ENCODE measurements at places on chromosomes 12 and 14.

GRCh38 chr12:6615802-6616201 lies 8.6 kb upstream of the CHD4 start:
- no peak for DNase-seq

DNA sequence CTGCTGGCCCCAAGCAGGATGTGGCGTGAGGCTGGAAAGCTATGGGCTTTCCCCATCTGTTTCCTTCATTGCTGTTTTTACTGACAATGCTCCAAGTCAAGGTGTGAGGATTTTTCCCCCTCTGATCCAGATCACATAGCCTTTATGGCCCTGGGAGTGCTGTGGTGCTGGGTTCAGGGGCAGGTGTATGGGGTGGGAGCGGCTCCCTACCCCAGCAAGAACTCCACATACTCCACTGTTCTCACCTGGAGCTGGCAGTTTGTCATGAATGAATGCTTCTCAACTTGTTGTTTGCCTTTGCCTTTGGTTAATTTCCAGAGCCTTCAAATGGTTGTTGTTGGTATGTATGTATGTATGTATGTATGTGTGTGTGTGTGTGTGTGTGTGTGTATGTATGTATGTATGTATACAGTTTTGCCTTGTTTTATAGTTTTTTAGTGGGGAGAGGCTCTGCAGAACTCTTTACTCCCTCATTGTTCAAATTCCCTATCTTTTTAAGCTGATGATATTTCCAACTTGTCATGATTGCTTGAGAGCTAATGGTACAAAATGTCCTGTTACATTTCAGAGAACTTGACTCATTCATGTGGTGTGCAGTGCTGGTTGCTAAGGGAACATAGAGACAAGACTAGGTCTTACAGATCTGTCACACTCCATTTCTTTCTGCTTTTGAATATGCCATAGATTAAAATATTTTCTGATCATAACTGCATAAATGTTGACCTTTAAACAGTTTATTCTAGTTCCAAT lies 36.6 kb upstream of the ASPG start:
- no peak for DNase-seq

- DNase-seq: no peak
Measured at GRCh38 chr14:66177935-66178334, 308.2 kb upstream of the CCDC196 start.

DNA sequence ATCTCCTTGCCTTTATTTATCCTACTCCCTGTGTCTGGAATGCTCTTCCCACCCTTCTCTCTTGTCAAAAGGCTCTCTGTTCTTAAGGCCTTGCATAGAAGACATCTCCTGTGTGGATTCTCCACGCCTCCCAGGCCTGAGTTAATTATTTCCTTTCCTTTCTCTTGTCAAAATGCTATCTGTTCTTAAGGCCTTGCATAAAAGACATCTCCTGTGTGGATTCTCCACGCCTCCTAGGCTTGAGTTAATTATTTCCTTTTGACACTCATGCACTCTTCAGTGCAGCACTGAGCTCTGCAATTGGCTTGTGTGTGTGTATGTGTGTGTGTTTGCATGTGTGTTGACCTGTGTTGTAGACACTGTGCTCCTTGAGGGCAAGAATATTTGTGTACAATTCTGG lies 52.1 kb upstream of the DCD start:
- no peak for DNase-seq

DNA sequence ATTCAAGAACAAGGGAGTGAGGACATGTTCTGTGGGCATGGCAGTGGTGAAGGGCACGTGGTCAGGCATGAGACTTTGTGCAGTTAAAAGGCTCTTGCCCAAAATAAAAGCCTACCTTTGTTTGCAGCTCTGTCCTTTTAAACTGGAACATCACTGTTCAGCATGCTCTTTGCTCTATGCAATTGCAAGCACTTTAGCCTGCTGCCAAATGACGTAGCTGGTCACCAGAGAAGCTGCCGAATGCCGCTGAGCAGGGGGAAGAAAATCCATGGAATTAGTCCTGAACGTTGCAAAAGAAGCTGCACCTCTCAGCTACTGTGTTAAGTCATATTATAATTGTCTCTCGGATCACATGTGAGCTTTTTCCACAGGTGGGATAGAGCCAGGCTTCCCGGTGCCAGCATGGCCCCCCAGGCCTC lies 176.3 kb upstream of the DIO2 start:
- no peak for DNase-seq

DNA sequence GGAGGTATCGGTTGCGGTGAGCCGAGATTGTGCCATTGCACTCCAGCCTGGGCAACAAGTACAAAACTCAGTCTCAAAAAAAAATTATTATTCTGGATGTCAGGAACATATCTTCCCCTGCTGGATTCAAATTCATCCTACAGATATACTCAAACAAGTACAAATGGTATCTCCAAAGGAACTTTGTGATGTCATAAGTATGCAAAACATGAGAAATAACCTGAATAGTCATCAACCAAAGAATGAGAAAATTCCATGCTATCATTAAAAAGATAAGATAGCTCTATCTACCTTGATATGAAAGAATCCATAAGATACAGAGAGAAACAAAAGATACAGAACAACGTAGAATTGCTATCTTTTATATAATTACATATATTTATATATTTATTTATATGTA lies 67.7 kb downstream of the EEA1 start:
- DNase-seq: no peak

GRCh38 chr12:44817687-44818086 lies 58.4 kb downstream of the NELL2 start:
- DNase-seq: no peak

DNA sequence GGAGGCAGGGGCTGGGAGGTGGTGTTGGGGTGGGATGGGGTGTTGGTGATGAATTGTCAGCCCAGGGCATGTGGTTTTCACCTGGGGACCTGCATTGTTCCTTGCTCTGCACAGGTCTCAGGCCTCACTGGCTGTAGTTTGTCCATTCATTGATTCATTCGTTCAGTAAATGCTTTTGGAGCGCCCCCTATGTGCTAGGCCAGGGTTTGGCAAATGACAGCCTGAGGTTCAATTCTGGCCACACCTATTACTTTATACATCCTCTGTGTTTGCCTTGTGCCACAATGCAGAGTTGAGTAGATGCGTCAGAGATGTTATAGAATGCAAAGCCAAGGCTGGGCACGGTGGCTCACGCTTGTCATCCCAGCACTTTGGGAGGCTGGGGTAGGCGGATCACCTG lies 4.7 kb downstream of the ADCK1 start:
- DNase-seq: no peak

- DNase-seq: no peak
Measured at GRCh38 chr12:54657105-54657607, 9.0 kb upstream of the DCD start.

GRCh38 chr12:129772501-129773493 lies 131.0 kb downstream of the TMEM132D start:
- no peak for DNase-seq

GRCh38 chr12:10361622-10362021 lies 28.2 kb downstream of the KLRK1 start:
- DNase-seq: no peak

DNA sequence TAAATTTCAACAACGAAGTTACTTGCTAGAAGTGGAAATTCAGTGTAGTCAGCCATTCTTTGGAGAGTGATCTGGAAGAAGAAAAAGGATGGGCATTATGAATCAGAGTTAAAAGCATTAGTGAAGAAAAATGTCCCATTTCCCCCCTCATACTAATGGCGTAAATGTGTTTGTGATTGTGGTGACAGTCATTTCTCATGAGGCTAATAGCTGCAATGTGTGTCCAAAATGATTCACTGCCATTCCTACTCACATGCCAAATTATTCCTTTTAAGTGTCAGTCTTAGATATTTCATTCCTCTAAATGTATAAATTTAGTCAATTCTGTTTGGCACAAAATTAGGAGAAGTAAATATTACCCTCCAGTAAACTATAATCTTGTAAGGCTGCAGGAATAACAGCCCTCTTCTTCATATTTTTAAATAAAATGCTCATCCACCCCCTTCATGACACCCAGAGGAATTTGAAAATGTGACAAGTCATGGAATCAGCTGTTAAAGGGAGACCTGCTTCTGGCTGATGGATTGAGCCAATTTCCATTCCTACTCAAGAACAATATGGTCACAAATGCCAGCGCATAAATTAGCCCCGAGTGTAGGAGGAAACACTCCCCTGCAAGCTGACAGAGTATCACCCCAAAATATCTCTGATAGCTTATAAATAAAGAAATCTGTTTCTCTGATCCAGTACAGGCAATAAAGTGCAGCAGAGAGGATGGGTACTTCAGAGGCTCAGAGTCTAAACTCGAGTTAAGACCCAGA lies 912.3 kb upstream of the SEL1L start:
- no peak for DNase-seq

- DNase-seq: no peak
Measured at GRCh38 chr14:72169521-72169920, 237.3 kb downstream of the RGS6 start.

DNA sequence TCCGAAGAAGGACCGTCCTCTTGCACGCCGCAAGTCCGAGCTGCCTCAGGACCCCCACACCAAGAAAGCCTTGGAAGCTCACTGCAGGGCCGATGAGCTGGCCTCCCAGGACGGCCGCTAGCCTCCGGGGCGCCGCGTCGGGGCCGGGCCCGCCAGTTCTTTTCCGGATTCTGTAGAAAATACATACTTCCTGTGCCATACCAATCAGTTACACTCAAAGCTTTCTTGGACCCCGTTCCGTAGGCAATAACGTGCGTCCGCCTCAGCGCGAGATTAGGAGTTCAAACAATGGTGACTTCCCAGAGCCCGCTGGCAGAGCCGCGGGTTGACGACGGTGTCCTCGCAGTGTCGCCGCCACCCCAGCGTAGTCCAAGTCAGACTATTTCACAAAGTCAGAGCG lies 39.2 kb upstream of the DYNC1H1 start:
- DNase-seq: no peak

- DNase-seq: no peak
Measured at GRCh38 chr12:47247418-47247817, 167.7 kb upstream of the AMIGO2 start.

GRCh38 chr14:99535908-99536778 lies 54.9 kb downstream of the CCNK start:
- no peak for DNase-seq

GRCh38 chr12:95862038-95862437 lies 3.3 kb downstream of the SNRPF start:
- DNase-seq: no peak

- no peak for DNase-seq
Measured at GRCh38 chr12:47095446-47096236, 15.9 kb upstream of the AMIGO2 start.

GRCh38 chr14:66101662-66102061 lies 384.5 kb upstream of the CCDC196 start:
- DNase-seq: no peak

DNA sequence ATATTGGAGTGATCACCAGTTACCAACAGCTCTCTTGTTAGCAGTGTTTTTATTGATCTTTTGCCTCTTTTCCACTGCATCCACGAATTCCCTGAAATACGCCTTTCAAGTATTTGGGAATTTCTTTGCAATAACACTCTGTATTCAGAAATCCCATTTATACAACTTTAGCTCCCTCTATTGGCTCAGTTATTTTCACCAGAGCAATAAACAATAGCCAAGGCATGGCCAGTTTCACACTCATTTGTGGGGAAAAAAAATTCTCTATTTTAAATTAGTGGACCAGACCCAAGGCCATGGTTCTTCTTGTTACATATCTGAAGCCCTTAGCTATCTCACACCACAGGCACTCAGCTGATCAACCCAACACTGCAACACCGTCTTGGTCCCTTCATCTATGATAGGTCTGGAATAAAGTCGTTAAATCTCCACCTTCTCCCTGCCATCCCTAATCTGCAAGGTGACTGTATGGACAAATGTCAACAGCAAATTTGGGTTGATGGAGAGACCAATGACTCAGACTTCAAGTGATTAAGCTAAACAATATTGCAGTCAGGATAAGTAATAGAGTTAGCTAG lies 92.4 kb upstream of the TMEM260 start:
- DNase-seq: no peak

GRCh38 chr12:15561396-15561795 lies 227.8 kb downstream of the EPS8 start:
- no peak for DNase-seq

DNA sequence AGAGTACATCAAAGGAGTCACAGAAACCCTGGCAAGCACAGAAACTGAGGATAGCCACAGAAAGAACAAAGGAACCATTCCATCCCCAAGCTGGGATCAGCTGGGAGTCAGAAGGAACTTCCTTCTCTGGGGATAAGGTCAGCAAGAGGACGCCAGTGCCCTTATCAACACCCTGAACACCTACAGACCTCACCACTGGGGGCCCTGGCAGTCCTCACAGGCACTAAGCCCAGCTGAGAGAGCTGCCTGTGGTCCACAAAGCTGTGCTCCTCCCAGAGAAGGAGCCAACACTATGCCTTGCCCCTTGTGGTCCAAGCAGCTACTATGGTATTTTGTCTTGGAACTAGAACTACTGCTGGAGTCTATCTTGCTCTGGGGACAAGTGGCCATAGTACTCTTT lies 171.1 kb upstream of the CCDC196 start:
- no peak for DNase-seq

DNA sequence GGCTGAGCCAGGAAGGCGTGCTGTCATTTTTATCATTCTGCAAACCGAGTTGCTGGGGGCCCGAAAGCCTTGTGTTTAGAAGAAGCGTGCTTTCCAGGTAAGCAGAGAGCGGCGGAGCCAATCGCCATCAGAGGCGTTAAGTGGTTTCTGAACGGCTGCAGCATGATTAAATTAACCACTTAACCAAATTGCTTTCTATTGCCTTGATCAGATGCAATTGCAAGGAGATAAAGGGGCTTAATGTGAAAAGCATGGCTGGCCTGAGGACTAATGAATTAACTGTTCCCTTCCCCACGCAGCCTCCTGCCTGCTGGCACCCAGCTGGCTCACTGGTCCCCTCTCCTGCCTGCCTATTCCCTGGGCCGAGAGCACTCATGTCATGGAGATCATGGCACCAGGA lies 36.6 kb upstream of the CHGA start:
- DNase-seq: no peak

DNA sequence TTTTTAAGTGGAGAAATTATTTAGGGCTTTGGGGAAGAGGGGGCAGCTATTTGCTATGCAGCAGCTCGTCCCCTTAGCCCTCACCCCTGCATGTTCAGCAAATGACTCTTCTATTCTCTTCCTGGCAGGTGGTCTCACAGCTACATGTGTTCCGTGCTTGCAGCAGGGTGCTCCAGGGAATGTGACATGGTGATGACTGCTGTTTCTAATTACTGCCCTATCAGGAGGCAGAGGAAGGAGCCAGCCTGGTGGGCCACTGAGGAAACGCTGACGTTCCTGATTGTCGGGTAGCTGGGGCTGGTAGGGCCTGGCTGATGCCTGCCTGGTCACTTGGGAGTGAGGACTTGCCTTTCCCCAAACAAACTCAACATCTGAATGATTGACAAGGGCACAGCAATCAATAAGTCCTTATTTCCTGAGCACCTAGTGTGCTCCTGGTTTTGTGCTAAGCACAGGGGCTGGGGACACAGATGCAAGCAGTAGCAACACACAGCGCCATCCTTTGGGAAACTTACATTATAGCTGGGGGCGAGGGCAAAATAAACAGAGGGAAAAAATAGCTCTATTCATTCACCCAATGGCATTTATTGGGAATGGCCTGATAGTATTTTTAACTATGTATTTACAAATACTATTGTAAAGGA lies 377.8 kb downstream of the FUT8 start:
- DNase-seq: no peak

- DNase-seq: no peak
Measured at GRCh38 chr14:79602045-79602444, 609.3 kb downstream of the DIO2 start.

- no peak for DNase-seq
Measured at GRCh38 chr12:51349026-51349425, 2.5 kb upstream of the CELA1 start.
